ENCODE measurements at places on chromosomes 12 and 14.

- DNase-seq, result no peak
These were observed 180.6 kb upstream of the EEA1 start for GRCh38 chr12:93109551-93110203.

DNA sequence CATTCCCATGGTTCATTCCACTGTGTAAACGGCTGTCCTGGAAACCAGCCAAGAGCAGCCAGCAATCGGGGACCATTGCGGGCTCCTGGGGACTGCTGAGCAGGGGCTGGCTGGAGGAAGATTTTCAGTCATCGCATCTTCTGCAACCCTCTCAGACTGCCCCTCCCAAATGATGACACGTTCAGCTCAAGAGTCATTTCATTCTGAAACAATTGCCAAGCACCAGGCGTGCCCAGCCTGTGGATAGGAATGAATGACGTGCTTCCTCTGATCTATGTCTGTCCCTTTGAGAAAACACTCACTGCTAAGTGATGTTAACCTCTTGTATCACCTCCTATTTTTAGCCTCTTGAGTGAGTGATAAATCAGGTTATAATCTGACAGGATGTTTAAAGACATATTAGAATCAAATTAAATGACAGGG is 62.0 kb downstream of the NDUFA12 start:
- no peak for DNase-seq

GRCh38 chr12:9961106-9961505 is 10.1 kb upstream of the CLEC12A start:
- no peak for DNase-seq

GRCh38 chr12:27801630-27802029 is 21.6 kb upstream of the MANSC4 start:
- DNase-seq, result no peak

DNA sequence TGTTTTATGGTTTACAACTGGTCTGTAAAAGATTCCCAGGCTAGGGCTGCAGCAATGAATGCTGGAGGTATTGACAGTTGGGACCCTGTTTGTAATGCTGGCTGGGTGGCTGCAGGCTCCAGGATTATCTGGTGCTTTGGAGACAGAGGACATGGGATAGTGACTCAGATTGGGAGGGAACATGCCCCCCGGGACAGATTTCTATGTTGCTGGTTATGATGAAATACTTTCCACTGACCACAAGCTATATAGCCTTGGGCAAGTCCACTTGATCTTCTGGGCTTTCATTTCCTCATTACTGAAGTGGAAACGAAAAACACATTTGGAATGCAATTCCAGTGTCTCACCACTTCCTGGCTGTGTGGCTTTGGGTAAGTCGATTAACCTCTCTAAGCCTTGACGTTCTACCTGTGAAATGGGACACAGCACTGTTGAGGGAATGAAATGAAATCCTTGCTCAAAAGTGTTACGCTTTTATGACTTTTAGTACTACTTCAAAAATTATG is 6.3 kb upstream of the TPCN1 start:
- no peak for DNase-seq

DNA sequence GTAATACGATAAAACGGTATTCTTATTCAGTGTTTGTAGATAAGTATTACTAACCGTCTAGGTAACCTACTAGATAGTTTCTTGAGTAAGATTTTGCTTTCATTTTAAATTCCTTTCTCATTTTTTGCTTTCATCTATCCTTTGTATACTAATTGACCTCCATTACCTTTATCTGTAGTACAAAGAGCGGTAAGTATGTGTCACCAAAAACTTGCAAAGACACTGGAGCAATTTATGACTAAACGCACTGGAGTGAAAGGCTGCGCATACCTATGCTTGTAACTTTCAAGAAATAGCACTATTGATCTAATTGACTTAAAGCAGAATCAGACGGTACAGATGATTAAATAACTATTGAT is 1.7 kb downstream of the ARHGAP5 start:
- no peak for DNase-seq

DNA sequence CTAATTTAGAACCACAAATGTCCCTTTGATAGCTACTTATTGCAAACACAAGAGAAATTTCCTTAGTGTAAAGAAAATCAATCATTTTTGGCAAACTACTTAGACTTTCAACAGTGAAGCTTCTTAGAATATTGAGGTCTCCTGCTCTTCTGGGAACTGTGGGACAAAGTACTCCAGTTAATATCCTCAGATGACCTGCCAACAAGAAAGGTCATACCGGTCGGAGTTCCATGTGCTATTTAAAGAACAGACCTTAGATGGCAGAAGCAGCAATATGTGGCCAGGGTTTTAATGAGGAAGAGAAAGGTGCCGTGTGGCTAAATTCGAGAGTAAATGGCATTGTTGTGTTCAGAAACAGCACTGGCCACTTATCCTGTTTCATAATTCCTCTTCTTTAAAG is 114.7 kb upstream of the AMIGO2 start:
- DNase-seq, result no peak

DNA sequence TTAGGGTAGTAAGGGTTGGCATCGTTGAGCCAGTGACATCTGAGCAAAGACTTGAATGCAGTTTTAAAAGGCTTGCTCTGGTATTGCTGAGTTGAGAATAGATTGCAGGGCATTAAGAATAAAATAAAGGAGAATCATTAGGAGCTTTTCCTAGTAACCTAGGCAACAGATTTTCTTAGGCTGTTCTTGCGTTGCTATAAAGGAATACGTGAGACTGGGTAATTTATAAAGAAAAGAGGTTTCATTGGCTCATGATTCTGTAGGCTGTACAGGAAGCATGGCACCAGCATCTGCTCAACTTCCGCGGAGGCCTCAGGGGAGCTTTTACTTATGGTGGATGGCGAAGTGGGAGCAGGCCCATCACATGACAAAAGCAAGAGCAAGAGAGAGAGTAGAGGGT is 97.4 kb downstream of the RAD51B start:
- no peak for DNase-seq

DNA sequence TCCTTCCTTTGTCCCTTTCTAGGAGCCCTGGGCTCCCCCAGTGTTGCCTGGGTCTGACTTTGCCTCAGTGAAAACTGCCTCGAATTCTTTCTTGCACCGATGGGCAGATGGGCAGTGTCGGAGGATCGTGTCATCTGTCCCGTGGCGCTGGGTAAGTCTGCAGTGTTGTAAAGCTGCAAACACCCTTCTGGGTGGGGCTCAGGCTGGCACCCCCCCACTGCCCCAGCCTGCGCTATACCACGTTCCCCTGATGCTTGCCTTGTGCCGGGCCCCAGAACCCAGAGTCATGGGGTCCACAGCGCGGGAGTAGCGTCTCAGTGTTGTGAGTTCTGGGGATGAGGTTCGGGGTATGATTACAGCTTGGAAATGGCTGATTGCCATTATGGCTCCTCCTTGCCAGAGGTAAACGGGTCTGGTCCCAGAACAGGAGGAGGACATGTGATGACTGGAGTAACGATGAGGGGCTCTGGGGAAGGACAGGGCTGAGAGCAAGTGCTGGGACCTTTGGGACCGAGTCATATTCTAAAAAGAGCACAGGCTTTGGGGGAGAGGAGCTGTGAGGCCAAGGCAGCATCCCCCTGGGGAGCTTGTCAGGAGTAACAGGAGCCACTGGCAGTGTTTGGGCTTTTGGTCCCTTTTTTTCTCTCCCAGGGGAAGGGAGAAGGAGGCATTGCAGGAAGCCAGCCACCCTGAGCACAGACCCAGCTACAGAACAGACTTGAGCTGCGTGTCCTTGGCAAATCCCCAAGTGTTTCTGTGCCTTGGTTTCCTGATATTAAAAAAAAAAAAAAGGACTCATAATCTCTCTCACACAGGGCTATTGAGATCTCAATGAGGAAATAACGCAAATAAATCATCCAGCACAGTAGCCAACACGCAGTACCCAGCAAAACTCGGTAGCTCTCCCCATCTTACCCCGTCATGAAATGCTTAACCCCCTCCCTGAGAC is 4.3 kb downstream of the RTL1 start:
- DNase-seq, result no peak

GRCh38 chr12:50062728-50063460 is 5.5 kb downstream of the ASIC1 start:
- no peak for DNase-seq

GRCh38 chr14:23727566-23728335 is 91.6 kb downstream of the DHRS2 start:
- DNase-seq, result no peak

DNA sequence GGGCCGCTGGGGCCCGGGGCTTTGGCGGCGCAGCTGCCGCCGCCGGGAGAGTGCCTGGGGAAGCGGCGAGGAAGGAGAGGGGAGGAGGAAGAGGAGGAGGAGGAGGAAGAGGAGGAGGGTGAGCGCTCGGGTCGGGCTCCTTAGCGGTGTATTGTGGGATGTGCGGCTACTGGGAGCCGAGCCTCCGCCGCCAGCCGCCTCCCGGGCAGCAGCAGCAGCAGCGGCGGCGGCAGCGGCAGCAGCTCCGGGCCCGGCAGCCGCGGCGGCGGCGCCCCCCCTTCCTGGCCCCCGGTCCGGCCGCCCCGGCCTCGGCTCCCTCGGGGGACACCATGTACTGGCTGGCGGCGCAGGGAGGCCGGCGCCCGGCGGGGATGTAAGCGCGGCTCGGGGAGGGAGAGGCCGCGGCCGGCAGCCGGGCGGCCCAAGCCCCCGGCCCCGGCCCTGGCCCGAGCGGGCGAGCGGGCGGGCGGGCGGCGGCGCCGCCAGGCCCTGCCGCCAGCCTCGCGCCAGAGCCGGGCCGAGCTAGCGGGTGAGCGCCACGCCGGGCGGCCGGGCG is at the start of gene SETD1B:
SETD1B (plus strand) TSS at position 149 of the 556 bp plus-strand sequence. CDS start 729 bp downstream, outside the sequence.
- no peak for DNase-seq

GRCh38 chr14:52351233-52352060 is 37.3 kb downstream of the PTGER2 start:
- DNase-seq, result no peak

DNA sequence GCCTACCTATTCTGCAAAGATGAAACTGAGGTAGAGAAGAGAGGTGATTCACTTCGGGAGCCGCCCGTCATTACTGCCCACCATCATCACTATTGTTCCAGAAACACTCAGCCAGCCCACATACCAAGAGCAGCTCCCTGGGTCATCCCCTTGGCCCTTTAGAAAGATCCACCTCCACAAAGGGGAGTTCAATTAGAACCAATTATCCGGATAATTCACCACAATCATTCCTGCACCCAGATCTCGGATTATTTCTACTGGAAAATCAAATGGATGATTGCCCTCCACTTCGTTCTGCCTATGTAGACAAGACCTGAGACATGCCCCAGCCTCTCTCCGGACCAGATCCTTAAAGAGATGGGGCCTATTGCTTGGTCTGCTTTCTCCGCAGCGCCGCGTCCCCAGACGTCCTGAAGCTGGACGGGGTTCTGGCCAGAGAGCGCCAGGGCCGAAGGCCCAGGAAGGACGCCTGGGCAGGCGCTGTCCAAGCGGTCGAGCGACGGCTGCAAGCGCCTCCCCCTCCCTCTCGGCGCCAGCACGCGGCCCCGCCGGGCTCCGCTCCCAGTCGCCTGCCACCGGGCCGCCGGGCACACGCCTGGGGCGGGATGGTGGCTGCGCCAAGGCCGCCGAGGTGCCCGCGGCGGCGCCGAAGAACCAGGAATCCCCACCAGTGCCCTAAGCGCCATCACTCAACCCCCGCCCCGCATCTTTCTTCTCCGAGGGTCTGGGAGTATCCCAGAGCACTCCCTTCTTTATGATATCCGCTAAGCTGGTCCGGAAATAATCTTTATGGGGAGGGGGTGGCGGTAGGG is 1.3 kb upstream of the ASCL1 start:
- DNase-seq, result no peak

DNA sequence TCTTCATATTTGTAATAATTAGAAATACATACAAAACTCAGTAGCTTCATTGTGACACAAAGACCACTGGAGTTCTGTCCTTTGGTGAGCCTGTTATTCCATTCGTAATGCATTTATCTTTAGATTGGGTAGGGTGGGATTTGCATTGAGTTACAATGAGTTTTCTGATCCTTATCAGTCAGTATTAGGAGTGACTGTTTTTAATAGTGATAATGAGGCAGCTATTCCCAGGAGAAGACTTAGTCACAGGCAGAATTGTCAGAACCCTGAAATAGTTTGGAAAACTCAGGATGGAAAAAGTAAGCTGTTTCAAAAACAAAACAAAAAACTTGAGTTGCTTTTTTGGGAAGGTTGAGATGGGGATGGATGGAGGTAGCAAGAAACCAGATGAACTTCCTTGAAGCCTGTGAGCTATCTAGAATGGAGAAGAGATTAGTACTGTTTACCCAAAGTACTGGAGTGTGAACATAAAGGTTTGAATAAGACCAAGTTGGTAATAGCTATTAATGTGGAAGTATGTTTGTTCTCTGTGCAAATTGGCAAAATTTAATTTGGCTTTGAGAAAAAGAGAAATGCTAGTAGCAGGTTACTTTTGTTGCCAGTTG is 38.6 kb downstream of the FBXO34 start:
- no peak for DNase-seq

- no peak for DNase-seq
These were observed 214.9 kb downstream of the ADAMTS20 start for GRCh38 chr12:43336962-43337555.

DNA sequence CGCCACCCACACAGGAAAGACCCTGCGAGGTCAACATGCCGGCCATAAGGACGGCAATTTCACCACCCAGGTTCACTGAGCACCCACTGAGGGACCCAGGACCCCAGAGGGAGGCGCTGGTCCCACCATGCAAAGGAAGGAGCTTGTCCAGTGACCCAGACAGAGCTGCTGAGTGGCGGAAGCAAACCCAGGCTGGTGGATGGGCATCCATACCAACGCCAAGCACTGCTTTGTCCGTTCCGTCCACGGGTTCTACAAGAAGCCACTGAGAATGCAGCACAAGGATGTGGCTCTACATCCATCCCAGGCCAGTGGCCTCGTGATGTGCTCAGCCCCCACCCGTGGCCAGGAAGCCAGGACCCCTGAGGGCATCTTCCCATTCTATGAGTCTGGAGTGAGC is 23.8 kb upstream of the GOLGA3 start:
- DNase-seq, result no peak

GRCh38 chr14:81990312-81990761 is 456.7 kb upstream of the SEL1L start:
- no peak for DNase-seq

- DNase-seq, result no peak
These were observed 93.9 kb upstream of the DCN start for GRCh38 chr12:91276509-91276908.

DNA sequence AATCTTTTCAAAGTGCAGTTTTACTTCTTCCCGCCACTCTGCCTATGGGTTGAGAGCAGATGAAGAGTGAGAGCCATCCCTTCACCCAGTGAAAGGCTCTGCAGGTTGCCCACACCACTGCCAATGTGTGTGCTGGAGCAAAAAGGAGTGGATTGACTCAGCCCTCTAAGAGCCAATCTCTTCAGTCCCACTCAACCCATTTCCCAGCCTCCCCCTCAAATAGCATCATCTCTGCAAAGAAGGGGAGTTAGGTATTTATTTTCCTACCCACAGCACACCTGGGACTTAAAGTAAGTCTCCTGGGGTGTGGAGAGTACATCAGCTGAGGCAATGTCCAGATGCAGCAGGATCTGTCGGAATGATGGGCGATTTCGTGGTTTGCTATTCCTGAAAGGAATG is 15.3 kb downstream of the MAP3K12 start:
- no peak for DNase-seq

DNA sequence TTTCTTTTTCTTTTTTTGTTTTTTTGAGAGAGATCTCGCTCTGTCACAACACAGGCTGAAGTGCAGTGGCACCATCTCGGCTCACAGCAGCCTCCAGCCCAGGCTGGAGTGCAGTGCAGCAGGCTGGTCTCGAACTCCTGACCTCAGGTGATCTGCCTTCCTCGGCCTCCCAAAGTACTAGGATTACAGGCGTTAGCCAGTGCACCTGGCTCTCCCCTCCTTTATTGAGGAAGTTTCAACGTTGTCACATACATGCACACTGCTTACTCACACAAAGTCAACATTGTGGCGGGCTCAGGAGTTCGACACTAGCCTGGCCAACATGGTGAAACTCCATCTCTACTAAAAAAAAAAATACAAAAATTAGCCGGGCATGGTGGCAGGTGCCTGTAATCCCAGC is 32.0 kb downstream of the EAPP start:
- DNase-seq, result no peak

GRCh38 chr12:19988459-19988873 is 379.9 kb upstream of the PDE3A start:
- DNase-seq, result no peak

All from stimulated activated CD4-positive, alpha-beta T cell treated with anti-CD3 and anti-CD28 coated beads, Interleukin-1b, Interleukin-23, amount 100 ng/mL, for 1 hour (primary cell).